IPS DF 6.9 (cell line): ENCODE measurements at places on chromosomes 3 and 15.

GRCh38 chr3:168511428-168512014 is 415.8 kb upstream of the GOLIM4 start:
- no peak for DNase-seq
- H3K4me3 ChIP-seq = no peak overlapping the region
- no peak overlapping the region for H3K27ac ChIP-seq
- no peaks in the 10 kb centered on the region for H3K36me3 ChIP-seq
- H3K27me3 ChIP-seq = no peaks in the 10 kb centered on the region
- H3K4me1 ChIP-seq = peaks cover 2% of the 10 kb centered on the region; the same call in 1 of the 2 replicates

DNA sequence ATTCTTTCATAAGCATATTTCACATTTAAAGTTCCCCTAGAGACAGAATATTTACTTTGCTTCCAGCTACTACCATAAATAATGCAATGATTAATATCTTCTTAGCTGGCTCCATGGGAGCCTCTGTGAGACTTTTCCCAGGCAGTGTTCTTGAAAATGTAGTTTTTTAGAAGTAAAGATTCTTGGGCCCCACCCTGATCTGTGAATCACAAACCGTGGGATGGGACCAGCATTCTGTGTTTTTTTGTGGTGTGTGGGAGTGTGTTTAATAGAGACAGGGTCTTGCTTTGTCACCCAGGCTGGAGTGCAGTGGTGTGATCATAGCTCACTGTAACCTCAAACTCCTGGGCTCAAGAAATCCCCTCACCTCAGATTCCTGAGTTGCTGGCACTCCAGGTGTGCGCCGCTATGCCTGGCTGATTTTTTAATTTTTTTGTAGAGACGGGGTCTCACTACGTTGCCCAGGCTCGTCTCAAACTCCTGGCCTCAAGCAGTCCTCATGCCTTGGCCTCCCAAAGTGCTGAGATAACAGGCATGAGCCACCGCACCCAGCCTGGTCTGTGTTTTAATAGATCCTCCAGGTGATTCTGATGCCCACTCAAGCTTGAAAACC is 83.0 kb downstream of the KLHL25 start:
- H3K27ac ChIP-seq = no peak overlapping the region
- DNase-seq = no peak
- no peak overlapping the region for H3K4me3 ChIP-seq
- H3K36me3 ChIP-seq = no peaks in the 10 kb centered on the region
- H3K4me1 ChIP-seq = no peaks in the 10 kb centered on the region
- H3K27me3 ChIP-seq = no peaks in the 10 kb centered on the region

DNA sequence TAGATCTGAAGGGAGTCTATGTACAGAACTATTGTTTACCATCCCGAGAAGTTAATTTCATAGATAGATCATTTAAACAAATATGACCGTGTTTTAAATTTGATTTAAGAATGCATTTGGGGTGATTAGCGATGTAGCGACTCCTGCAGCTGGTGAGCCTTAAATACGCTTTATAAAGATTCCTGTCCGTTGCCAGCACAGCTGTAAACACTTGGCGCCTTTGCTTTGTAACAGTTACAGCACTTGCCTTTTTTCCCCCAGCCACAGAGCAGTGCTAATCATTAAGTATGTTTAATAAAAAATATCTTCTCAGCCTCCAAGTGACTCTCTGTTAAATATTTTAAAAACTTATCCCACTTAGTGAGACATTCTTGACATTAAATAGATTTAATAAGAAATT is 333.8 kb downstream of the FEZF2 start:
- H3K36me3 ChIP-seq = no peaks in the 10 kb centered on the region
- no peaks in the 10 kb centered on the region for H3K27me3 ChIP-seq
- no peak overlapping the region for H3K27ac ChIP-seq
- no peaks in the 10 kb centered on the region for H3K4me1 ChIP-seq

GRCh38 chr15:52483707-52484106 is 45.0 kb downstream of the MYO5A start:
- H3K27me3 ChIP-seq = no peaks in the 10 kb centered on the region
- H3K4me3 ChIP-seq = no peak overlapping the region
- no peak for DNase-seq
- peaks cover 2% of the 10 kb centered on the region; the same call in 1 of the 2 replicates for H3K4me1 ChIP-seq
- H3K27ac ChIP-seq = no peak overlapping the region
- H3K36me3 ChIP-seq = no peaks in the 10 kb centered on the region

DNA sequence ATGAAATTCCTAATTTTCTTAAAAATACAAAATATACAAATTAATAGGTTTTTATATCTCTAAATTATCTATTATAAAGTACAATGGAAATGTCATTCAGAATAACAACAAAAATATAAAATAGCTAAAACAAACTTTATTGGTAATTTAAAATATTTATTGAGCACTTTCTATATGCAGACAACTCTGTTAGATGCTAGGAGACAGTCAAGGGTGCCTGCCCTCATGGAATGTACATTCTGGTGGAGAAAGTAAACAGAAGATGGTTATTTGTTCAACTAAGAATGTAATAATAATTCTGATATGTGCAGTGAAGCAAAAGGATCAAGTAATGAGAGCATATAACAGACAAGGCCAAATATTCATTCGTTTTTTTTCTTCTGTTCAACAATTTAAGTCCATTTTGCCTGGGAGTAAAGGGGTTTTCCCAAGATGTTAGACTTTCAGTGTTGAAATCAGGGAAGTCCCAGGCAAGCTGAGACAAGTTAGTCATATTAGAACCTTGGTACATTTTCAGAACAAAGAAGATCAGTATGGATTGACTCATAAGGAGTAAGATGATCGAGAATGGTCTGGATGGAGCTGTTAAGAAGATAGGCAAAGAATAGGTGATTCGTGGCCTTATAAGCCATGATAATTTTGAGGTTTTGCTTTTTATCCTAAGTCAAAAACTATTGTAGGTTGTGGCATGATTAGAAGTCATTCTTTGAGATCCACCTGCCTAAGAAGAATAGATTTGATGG is 150.2 kb upstream of the MLF1 start:
- no peaks in the 10 kb centered on the region for H3K4me1 ChIP-seq
- H3K27ac ChIP-seq = no peak overlapping the region
- H3K36me3 ChIP-seq = no peaks in the 10 kb centered on the region
- H3K4me3 ChIP-seq = no peak overlapping the region
- DNase-seq = no peak
- H3K27me3 ChIP-seq = no peaks in the 10 kb centered on the region

GRCh38 chr3:69719587-69720122 is 19.6 kb upstream of the MITF start:
- H3K36me3 ChIP-seq = no peaks in the 10 kb centered on the region
- DNase-seq = no peak
- H3K27ac ChIP-seq = no peak overlapping the region
- no peaks in the 10 kb centered on the region; the same call in 1 of the 2 replicates for H3K27me3 ChIP-seq
- 0 out of 2 replicates have a peak, but pooled peaks cover 2% of the 10 kb centered on the region for H3K4me1 ChIP-seq

GRCh38 chr3:45978006-45978761 is 17.4 kb downstream of the FYCO1 start:
- no peak overlapping the region for H3K4me3 ChIP-seq
- no peaks in the 10 kb centered on the region for H3K4me1 ChIP-seq
- no peak for DNase-seq
- H3K27me3 ChIP-seq = no peaks in the 10 kb centered on the region
- H3K36me3 ChIP-seq = peaks cover 25% of the 10 kb centered on the region; the same call in 1 of the 2 replicates
